ENCODE measurements at places on chromosomes 6 and 20. TPM values are rescaled to one million over a fixed set of nuclear protein-coding genes. Genes with fewer than 3 reads are reported as not detected.

GRCh38 chr6:27136978-27137814, 110.3 kb upstream of the PRSS16 start:
- H3K4me3 ChIP-seq: no peak overlapping the region
- no peaks in the 10 kb centered on the region for H3K27me3 ChIP-seq
- H3K4me1 ChIP-seq: no peaks in the 10 kb centered on the region
- no peaks in the 10 kb centered on the region for H3K36me3 ChIP-seq
- no peak overlapping the region for H3K27ac ChIP-seq
- no peak for DNase-seq

DNA sequence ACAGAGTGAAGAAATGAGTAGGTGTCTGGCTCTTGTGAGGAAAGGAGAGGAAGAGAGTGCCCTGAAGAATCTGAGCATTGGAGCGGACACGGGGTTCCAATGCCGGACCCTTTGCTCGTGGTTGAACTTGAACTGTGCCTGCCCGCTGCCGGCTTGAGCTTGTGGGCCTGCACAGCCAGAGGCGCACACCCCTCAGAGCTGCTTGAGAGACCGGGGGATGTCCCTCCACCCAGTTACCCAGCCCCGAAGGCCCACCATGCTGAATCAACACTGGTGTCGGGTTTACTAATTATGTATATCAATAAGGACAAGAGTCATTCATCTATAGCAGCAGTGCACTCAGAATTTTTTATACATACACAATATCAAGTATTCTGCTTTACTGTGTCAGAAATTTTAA, 218.3 kb upstream of the CST7 start:
- H3K36me3 ChIP-seq: no peaks in the 10 kb centered on the region
- no peak for DNase-seq
- H3K4me3 ChIP-seq: no peak overlapping the region
- peaks cover 11% of the 10 kb centered on the region for H3K27me3 ChIP-seq
- H3K27ac ChIP-seq: no peak overlapping the region

GRCh38 chr6:6452002-6452401, 131.5 kb upstream of the F13A1 start:
- no peak for DNase-seq
- H3K4me1 ChIP-seq: no peaks in the 10 kb centered on the region
- H3K27me3 ChIP-seq: no peaks in the 10 kb centered on the region
- no peak overlapping the region for H3K27ac ChIP-seq
- H3K4me3 ChIP-seq: no peak overlapping the region

- H3K4me3 ChIP-seq: no peak overlapping the region
- no peaks in the 10 kb centered on the region for H3K27me3 ChIP-seq
- no peak for DNase-seq
- no peaks in the 10 kb centered on the region for H3K36me3 ChIP-seq
- peaks cover 8% of the 10 kb centered on the region for H3K4me1 ChIP-seq
Measured at GRCh38 chr6:11688425-11688709, 90.2 kb downstream of the ADTRP start.

GRCh38 chr6:84329077-84329476, 101.6 kb upstream of the CEP162 start:
- no peaks in the 10 kb centered on the region for H3K36me3 ChIP-seq
- H3K27me3 ChIP-seq: no peaks in the 10 kb centered on the region
- no peak for DNase-seq
- no peak overlapping the region for H3K27ac ChIP-seq

DNA sequence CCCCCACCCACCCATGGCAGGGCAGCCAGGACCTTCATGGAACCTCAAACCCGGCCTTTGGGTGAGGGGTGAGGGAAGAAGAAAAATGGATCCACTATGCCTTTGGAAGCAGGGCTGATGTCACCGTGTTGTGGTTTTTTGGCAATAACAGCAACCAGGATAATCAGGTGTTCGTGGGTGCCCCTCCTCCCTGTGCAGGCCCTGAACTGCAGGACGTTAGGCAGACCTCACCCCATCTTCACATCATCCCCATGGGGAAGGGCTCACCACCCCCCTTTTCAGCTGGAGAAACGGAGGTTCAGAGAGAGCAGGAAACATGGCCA, 3.6 kb downstream of the GABRR2 start:
- peaks cover 6% of the 10 kb centered on the region for H3K4me1 ChIP-seq
- H3K4me3 ChIP-seq: no peak overlapping the region
- H3K27me3 ChIP-seq: peaks cover 13% of the 10 kb centered on the region
- DNase-seq: no peak
- no peak overlapping the region for H3K27ac ChIP-seq
- H3K36me3 ChIP-seq: peaks cover 5% of the 10 kb centered on the region

DNA sequence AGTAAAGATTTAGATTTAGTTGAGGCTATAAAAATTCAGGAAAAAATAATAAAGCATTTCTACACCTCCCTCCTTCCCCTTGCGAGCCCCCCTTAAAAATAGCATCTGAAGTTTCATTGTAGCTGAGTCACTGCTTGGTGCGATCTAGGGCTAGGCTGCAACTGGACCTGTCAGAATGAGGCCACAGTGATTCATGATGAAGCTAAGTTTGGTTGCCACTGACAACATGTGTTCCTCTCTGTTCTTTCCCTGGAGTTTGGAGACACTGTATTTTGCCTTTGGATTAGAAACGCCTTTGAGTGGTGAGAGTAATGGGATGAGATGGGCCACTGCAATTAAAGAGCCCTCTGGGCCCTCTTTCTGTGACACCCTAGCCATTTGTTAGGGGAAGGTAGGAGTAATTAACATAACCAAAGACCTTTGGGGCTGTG, 334.1 kb downstream of the NRN1 start:
- H3K27ac ChIP-seq: no peak overlapping the region
- H3K27me3 ChIP-seq: no peaks in the 10 kb centered on the region
- DNase-seq: peak; percentile 90
- H3K36me3 ChIP-seq: no peaks in the 10 kb centered on the region

DNA sequence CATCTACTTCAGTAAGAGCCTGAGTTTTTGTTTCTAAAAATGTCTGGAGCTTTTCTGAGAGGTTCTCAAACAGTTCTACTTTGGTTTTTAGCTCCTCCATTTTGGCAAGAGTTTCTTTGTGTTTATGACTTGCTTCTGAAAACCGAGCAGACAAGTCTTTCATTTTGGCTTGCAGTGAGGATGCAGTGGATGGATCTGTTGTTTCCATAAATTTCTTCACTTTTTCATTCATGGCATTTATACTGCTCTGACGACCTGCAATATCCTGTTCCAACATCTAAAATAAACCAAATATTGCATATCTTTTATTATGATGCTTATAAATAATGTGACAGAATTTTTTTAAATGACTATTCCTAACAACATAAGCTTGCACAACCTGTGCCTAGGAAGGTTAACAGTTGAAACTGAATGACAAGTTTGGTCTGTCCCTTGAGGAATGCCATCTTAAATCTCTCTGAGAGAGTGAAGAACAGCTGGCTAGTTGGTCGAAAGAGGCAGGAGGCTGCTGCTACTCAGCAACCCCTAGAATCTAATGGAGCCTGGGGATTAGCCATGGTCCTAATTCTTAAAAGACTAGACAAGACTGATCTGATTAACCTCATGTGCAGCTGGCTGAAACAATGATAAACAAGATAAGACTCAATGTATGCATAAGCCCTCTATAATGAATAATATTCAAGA, 69.8 kb downstream of the DST start:
- H3K4me3 ChIP-seq: no peak overlapping the region
- H3K27me3 ChIP-seq: no peaks in the 10 kb centered on the region
- no peak for DNase-seq
- peaks cover 18% of the 10 kb centered on the region for H3K36me3 ChIP-seq
- no peak overlapping the region for H3K27ac ChIP-seq

The HLA-DMB gene
- polyA plus RNA-seq: 0.19 TPM

The TMC2 gene
- polyA plus RNA-seq: not detected

- H3K27ac ChIP-seq: no peak overlapping the region
- H3K4me3 ChIP-seq: no peak overlapping the region
- peaks cover 9% of the 10 kb centered on the region for H3K4me1 ChIP-seq
- DNase-seq: no peak
- no peaks in the 10 kb centered on the region for H3K27me3 ChIP-seq
Measured at GRCh38 chr6:169172946-169173345, 80.7 kb downstream of the THBS2 start.

DNA sequence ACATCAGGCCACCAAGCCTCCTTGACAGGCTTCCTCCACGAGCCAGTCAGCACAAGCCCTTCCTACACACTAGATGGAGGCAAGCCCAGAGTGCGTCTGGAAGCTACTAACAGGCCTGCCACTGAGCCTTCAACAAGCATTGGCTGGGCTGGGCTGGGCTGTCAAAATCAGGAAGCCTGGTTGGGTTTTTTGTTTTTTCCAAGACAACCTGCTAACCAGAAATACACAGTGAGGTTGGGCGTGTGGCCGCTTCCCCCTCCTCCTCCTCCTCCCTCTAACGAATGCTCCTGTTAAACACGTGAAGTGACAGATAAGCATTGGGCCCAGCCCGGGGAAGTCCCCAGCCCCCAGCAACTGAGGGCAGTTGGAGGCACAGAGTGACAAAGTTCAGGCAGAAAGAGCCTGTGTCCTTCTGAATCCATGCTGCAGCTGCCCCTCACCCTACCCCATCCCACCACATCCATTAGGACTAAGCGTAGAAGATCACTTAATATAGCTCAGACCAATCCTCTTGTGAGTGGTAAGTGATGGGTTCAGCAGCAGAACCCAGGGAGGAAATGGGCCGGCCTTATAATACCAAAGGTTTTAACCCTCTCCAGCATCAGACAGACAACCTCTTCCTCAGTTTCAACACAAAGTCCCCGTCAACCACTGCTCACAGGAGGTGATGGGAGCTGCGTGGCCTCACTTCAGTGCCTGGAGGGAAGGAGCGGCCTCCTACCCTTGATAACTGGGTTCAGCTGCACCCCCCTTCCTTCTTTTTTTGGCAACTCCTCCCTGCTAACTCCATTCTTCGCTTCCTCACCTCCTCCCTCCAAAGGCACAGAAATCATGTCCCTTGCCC, 1.1 kb downstream of the NFATC2 start:
- no peaks in the 10 kb centered on the region for H3K27me3 ChIP-seq
- DNase-seq: peak; percentile 22
- H3K4me3 ChIP-seq: no peak overlapping the region
- no peaks in the 10 kb centered on the region for H3K36me3 ChIP-seq
- no peaks in the 10 kb centered on the region for H3K4me1 ChIP-seq
- H3K27ac ChIP-seq: no peak overlapping the region

The RNF39 gene
- not detected for polyA plus RNA-seq

The RALGAPB gene
- polyA plus RNA-seq: 12.7 TPM

GRCh38 chr6:5782783-5783547, 223.8 kb downstream of the NRN1 start:
- DNase-seq: peak; percentile 22
- no peak overlapping the region for H3K27ac ChIP-seq
- no peaks in the 10 kb centered on the region for H3K36me3 ChIP-seq
- no peak overlapping the region for H3K4me3 ChIP-seq

The MRPL18 gene
- 64.1 TPM for polyA plus RNA-seq

DNA sequence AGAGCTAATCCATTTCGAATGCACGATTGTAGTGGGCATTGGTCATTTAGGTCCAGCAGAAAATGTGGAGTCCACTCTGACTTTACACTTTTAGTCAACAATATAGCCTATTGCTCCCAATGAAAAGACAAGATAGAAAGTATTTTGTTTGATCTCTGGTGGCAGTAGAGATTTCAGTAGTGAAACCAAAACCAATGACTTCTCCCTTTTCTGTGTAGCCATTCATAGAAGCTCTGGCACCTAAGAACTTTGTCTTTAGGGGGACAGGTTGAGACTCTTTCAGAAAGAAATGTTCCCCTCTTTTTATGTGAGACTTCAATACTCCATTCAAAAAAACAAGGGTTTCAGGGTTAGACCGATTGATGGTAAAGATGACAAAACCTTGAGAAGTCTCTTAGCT, 510.8 kb upstream of the POU3F2 start:
- no peaks in the 10 kb centered on the region for H3K27me3 ChIP-seq
- H3K27ac ChIP-seq: no peak overlapping the region
- DNase-seq: no peak
- H3K4me1 ChIP-seq: no peaks in the 10 kb centered on the region

DNA sequence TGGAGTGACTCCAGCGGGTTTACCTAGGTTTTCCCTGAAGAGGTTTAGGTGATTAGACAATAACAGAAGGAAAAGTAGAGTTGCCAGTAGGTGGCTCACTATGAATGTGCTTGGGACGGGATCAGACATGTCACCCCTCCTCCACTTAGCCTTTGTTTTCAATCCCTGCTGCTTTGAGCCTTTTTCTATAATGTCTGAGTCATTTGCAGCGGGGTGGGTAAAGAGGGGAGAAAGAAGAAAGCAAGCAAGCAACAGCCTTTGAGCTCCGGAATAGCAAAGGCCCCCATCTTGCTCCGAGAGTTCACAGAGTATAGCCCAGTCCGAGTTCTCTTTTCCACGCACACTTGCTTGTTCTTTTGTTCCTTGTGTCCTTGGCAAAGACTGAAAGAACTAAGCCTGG, 129.1 kb downstream of the PACRG start:
- H3K36me3 ChIP-seq: no peaks in the 10 kb centered on the region
- H3K4me3 ChIP-seq: peak overlapping the region; percentile 22
- H3K27me3 ChIP-seq: no peaks in the 10 kb centered on the region
- no peaks in the 10 kb centered on the region for H3K4me1 ChIP-seq

DNA sequence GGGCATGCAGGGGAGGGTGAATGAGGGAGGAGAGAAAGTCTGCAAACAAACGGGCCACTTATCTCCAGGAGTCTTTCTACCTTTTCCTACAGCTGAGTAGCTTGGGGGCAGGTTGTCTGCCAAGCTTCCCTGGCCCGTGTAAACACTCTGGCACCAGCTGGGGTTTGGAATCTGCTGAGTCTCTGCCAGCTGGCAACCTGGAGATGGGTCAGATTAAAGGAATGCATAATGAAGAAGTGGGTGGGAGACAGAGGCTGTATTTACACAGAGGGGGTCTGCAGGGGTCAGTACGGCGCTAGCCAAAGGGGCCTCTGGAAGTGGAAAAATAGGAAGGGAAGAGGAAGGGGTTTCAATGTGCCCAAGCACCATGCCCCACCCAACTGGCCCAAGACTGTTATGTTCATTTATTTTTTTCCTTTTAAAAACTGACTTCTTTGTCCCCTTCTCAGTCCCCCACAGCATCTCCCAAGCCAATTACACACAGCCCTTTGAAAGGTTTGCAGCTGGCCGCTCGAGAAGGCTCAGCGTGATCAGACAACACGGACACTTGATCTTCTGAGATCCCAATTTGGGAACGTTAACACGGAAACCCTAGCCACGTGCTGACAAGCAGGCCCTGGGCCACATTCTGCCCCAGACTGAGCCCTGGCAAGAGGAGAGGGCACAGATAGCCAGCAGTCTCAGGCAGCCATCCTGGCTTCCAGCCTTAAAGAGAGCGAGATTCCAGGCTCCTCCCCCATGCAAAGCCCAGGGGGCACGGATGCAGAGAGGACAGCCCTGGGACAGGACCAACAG, 25.2 kb downstream of the TRAM2 start:
- H3K27me3 ChIP-seq: no peaks in the 10 kb centered on the region
- H3K4me3 ChIP-seq: no peak overlapping the region
- DNase-seq: peak; percentile 91
- H3K36me3 ChIP-seq: peaks cover 6% of the 10 kb centered on the region

The RFX6 gene
- not detected for polyA plus RNA-seq

The LIN28B gene
- not detected for polyA plus RNA-seq

The COX7A2 gene
- polyA plus RNA-seq: 185 TPM

The KCNG1 gene
- 54.6 TPM for polyA plus RNA-seq

DNA sequence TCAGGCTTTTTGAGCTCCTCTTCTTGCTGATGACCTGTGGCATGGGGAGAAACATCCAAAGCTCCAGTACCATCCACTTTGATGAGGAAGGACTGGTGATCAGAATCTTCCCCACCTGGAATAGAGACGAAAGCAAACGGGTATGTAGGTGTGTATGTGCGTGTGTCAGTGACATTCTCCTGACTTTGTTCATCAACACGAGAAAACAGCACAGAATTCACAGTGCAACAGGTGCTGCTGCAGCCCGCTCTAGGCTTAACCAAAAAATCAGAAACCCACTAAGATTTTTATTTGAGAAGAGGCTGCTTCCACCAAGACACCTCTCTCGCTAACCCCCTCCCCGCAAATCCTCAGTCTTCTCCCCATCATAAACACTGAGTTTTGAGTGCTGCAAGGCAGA, 8.1 kb downstream of the BNIP5 start:
- H3K27me3 ChIP-seq: peaks cover 80% of the 10 kb centered on the region
- H3K4me1 ChIP-seq: no peaks in the 10 kb centered on the region

Data from IMR-90 (cell line).